ENCODE measurements at places on chromosomes 7 and 10. TPM values are rescaled to one million over a fixed set of nuclear protein-coding genes. Genes with fewer than 3 reads are reported as not detected.

DNA sequence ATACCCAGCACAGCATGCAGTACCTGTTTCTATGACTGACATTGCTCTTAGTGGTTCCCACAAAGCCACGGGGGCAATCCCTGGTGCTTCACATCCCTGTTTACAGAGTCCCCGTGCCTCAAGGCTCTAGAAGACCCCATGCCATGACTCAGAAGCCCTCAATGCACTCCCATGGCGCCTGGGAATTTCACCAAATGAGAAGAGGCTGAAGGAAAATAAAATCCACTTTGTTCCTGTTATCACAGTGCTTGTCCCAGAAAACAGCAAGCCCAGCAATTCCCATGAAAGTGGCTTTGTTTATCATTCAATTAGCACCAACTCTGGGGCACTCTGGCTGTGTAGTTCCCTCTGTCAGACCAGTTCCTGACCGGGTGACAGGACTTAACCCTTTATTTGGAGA, 268.3 kb downstream of the TNS3 start:
- no peak for DNase-seq

- DNase-seq: no peak
Observed at GRCh38 chr10:126196281-126196680, 192.0 kb downstream of the ADAM12 start.

DNA sequence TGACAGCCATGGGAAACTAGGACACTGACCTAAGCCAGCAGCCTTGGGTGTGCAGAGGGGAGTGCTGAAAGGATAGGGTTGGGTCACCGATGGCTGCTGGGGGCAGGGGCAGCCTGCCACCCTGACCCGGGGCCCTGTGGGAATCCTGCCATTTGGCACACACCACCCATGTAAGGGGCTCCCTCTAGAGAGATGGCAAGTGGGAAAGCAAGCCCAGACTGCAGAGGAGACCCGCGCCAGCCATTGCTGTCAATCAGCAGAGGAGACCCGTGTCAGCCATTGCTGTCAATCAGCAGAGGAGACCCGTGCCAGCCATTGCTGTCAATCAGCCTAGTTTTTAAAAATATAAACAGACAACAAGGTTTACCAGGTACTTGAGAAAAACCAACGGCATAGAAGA, 27.4 kb upstream of the PRKAG2 start:
- DNase-seq: no peak

DNA sequence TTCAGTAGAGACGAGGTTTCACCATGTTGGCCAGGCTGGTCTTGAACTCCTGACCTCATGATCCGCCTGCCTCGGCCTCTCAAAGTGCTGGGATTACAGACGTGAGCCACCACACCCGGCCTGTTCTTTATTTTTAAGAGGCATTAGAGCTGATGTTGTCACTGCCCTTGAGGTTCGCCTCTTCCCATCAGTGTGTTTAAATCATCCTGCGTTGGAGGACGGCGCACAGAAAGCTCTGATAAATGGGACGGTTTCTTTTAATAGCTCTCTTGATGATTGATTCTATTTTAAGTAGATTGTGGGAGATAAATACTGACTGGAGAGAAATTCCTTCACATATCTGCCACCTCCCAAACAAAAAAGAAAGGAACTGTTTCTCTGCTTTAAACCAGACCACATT, 29.0 kb downstream of the UPP1 start:
- no peak for DNase-seq

- DNase-seq: no peak
Observed at GRCh38 chr7:91047636-91048035, 216.6 kb upstream of the FZD1 start.

- no peak for DNase-seq
Observed at GRCh38 chr7:95631527-95631926, 35.2 kb upstream of the PDK4 start.

GRCh38 chr7:134723892-134724291, 55.5 kb upstream of the CALD1 start:
- no peak for DNase-seq

Gene FAM241B
- 10.9 TPM for polyA plus RNA-seq

Gene LIPN
- not detected for polyA plus RNA-seq

Gene CADPS2
- polyA plus RNA-seq: 51.3 TPM

Gene RHOBTB1
- 99.3 TPM for polyA plus RNA-seq
